ENCODE measurements at places on chromosomes 7 and 10.

DNA sequence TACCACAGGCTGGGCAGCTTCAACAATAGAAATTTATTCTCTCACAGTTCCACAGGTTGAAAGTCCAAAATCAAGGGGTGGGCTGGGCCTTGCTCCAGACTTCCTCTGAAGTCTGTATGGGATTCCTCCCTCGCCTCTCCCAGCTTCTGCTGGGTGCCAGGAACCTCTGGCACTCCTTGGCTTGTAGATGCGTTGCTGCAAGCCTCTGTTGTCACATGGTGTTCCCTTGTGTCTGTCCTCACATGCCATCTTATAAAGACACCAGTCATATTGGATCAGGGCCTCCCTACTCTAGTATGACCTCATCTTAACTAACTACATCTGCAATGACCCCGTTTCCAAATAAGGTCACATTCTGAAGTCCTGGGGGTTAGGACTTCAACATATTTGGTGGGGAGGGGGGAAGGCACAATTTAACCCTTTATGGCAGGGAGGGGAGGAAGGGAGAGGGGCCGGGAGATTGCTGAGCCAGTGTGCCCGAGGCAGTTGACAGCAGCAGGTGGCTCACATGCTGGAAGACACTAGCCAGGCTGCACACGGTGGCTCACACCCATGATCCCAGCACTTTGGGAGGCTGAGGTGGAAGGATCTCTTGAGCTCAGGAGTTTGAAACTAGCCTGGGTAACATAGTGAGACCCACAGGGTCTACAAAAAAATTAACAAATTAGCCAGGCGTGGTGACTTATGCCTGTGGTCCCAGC is 18.8 kb downstream of the ZNF282 start:
- no peak for DNase-seq

GRCh38 chr10:62054830-62055229 is 153.3 kb downstream of the ARID5B start:
- peak; percentile 44 for DNase-seq

GRCh38 chr10:61029411-61029810 is 85.4 kb upstream of the RHOBTB1 start:
- DNase-seq: no peak

DNA sequence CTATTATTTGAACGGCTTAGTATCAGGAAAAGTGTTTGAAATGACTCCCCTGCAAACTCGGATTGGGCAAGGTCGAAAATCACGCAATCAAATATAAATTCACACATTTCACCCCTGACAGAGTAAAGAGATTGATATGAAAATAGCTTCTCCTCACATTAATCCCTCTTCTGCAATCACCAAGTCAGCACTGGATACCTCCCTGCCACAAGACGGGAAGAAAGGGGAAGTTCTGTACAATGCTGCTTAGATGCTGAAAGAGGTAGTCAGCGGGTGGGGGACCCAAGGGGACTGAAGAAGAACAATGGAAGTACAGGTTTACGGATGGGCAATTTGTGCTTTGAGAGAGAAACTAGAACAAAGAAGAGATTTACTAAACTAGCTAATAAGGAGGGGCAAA is 72.0 kb upstream of the ANK3 start:
- no peak for DNase-seq

GRCh38 chr10:101545898-101546297 is 42.2 kb downstream of the POLL start:
- no peak for DNase-seq

DNA sequence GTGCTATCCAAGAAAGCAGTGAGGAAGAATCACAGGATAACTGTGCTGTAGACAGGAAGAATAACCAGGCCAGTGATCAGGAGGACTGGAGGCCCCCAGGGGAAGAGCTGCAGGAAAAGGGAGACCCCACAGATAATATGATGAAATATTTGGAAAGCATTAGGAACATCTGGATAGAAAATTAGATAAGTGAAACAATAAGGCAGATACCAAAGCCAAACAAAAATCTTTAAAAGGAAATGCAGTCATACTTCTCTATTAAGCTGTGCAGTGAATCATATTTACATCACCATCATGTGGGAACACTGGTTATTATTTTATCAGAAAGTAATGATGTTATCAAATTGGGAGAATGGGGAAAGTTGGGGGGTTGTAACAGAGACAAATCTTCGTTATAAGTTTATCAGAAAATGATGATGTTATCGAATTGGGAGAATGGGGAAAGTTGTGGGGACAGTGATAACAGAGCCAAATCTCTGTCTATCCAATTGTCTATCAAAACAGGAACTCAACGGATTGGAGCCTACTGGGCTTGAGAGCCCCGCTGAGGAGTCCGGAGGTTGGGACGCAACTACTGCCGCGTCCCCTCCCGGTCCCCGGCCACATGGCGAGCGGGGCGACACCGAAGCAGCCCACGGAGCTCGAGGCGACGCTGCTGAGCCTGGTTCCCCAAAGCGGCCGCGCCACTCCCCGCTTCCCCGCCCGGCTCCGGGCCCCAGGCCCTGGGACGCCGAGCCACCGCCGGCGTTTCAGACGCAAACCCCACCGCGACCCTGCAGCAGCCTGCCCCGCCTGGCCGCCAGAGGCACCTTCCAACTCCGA is 14.0 kb upstream of the RALA start:
- DNase-seq: no peak

DNA sequence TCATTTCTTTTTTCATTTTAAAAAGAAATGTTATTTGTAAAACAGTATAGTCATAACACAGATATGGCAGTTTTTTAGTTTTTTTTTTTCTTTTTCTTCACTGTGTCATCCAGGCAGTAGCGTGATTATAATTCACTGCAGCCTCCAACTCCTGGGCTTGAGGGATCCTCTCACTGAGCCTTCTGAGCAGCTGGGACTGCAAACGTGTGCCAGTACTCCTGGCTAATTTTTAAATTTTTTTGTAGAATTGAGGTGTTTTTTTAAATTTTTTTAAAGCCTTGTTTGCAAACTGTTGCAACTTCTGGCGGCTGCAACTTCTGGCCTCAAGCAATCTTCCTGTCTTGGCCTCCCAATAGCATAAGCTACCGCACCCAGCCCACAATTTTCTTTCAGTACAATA is 63.0 kb downstream of the HELLS start:
- DNase-seq: no peak

DNA sequence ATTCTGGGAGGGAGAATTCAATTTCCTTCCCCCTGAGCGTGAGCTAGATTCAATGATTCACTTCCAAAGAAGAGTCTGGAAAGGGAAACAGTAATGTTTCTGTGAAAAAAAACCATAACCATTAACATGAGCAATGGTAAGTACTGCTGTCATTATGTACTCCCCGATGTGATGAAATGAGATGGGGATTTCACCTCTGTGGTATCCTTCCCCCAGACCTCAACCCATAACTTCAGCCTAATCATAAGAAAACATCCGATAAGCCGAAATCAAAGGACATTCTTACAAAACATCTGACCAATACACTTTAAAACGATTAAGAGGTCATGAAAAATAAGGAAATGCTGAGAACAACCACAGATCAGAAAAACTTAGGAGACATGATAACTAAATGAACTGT is 27.2 kb downstream of the EZH2 start:
- DNase-seq: peak; percentile 13

GRCh38 chr10:23656735-23657134 is 217.9 kb downstream of the OTUD1 start:
- no peak for DNase-seq

GRCh38 chr7:151251689-151252560 is 3.4 kb upstream of the SMARCD3 start:
- no peak for DNase-seq

GRCh38 chr7:158343526-158343925 is 244.1 kb downstream of the PTPRN2 start:
- DNase-seq: no peak

DNA sequence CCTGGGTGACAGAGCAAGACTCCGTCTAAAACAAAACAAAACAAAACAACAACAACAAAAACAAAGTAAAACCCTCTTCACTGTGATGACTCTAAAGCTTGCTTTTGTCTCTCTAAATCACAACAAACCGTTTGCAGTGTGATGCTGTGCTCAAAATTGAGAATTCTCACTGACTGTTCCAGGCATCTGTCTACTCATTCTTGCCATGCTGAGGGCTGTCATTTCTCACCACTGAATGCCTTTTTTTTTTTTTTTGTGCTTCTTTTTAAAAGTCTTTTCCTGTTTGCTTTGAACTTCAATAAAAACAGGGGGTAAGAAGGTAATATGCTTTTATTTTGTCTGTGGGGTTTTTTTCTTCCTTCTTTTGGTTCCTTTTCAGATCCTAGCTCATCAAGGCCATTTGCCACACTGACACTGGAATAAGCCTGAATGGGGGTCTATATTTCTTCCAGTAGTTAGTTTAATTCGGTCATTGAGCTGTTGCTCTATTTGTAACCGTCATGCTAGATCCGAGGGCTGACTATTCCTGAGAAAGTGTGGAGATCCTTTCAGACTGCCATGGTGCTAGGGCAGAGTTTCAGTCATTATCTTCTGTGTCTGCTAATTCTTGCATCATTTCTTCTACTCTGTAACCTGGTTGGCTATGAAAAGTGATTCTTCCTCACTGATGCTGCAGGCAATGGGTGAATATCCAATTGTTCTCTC is 10.6 kb downstream of the FAS start:
- peak; percentile 73 for DNase-seq

DNA sequence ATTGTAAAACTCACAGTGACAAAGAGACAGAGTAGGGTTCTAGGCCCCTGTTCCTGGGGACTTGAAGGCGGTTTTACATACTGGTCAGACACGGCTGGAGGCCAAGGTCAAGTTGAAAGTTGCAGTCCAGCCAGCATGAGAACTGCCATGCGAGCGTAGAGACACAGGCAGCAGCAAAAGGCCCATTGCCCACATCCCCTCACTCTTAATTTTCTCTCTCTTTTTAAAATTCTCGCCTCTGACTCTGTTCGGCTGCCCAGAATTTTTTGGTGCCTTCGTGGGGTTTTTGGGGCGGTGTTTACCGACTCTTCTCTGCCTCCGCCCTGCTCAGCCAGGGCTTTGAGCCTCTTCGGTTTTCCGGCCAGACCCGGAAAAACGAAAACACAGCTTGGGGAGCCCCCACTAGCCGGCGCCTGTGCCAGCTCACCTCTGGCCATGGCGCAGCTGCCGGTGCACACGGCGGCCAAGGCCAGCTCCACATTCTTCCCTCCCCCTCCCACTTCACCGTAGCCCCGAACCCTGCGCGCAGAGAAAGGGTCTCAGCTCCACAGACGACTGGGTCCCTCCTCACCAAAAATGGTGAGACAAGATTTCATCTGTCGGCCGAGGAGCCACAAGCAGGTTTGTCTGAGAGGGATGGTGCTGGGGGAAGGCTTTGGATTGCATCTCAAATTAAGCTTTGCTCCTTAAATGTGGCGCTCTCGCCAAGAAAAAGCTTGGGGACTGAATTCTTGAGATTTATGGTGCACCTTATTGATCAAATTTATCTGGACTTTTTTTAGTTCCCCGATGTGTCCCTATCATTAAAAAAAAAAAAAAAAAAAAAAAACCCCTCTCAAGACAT is 2.3 kb upstream of the HOXA13 start:
- DNase-seq: no peak

GRCh38 chr10:117496031-117496430 is 46.5 kb upstream of the EMX2 start:
- no peak for DNase-seq

GRCh38 chr7:81339946-81340345 is 421.1 kb upstream of the SEMA3C start:
- DNase-seq: no peak

- no peak for DNase-seq
Observed at GRCh38 chr7:65438598-65438997, 64.9 kb downstream of the ZNF92 start.

DNA sequence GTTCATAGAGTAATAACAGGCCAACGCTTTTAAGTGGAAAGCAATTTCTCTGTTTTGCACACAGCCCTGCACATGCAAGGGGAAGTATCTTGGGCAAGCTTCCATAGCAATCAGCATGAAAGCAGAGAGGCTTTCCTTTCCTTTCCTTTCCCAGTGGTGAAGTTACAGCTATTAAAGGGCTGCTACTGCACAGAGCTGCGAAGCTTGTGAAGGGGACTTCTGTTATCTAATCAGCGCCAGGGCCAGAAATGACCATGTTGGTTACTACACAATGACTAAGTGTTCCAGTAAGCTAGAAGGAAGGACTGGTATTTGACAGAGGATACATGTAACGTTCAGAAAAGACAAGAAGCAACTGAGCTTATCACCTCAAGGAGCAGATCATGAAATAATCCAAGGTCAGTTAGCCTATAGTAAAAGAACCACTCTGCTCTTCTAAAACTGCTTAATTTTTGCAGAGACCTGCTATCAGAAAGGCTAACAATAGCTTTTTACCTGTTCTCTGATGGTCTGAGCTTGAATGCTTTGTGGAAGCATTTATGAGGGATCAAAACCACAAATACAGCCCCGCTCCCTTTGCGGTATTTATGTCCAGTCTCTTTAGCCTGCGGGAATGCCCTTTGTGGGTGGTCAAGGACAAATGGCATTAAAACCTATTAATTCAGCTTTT is 45.9 kb downstream of the SGMS1 start:
- no peak for DNase-seq

DNA sequence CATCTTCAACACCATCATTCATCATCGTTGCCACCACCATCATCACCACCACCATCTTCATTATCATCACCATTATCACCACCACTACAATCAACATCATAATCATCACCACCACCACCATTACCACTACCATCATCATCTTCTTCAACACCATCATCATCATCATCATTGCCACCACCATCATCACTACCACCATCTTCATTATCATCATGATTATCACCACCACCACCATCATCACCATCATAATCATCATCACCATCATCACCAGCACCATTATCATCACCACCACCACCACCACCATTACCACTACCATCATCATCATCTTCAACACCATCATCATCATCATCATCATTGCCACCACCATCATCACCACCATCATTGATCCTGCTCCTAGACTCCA is 112.7 kb downstream of the OAT start:
- no peak for DNase-seq

- DNase-seq: no peak
Observed at GRCh38 chr7:26328498-26329390, 37.1 kb downstream of the SNX10 start.

DNA sequence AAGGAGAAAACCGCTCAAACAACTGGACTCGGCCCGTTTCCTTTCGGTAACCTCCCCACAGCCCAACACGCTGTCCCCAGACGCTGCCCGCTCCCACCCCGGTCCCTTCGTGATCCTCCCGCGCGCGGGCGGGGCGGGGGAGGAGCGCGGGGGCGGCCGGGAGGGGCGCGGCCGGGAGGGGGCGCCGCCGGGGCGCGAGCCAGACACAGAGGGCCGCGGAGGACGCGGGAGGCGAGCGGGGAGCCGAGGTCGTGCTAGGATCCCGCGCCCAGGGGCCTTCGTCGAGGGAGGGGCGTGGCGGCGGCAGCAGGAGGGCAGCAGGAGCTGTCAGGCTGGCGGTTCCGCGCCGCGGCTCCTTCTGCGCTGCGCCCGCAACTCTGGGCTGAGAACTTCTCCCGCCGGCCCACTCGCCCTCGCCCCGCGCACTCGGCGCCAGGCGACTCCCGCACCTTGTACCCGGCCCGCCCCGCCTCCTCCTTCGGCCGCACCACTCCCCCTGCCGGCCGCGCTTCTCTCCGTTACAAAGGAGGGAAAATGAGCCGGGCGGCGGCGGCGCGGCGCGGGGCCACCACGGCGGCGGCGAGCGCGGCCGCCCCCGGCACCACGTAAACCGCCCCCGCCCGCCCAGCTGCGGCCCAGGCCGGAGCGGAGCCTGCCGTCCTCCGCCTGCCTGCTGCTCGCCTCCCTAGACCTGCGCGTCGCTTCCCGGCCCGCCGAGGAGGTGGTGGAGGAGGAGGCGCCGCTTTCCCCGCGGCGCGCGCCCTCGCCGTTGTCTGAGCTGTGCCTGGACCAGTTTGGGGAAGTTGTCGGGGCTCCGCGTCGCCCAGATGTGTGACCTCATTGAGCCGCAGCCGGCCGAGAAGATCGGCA is at the start of gene CDK14:
Gene CDK14, plus strand, starts transcription at position 521 of the 870 bp plus-strand sequence. Its CDS starts 307 bp downstream, at position 828.
- DNase-seq: peak; percentile 6

Measured in CD4-positive, alpha-beta T cell treated with Interleukin-2 at 100 ng/mL for 4 hours (primary cell).